Fibroblast of skin of right quadriceps (primary cell): ENCODE measurements at places on chromosomes 11 and 22.
A peak's percentile ranks its signal among the peaks of the same experiment; 100 is the strongest.

DNA sequence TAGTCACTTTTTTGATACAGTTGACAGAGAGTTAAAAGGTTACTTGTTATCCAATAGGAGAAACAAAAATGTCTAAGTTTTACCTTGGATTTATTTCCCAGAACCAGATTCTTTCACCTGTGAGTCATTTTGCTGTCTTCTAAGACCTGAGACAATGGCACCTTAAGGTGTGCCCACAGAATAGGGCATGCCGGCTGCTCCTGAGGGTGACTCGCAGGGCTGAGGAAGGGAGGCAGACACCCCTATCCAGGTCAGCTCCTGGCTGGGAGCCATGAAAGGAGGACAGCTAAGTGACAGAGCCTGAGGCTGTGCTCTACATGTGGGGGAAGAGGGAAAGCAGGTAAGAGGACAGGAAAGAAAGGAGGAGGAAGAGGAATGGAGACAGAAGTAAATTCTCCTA is 67.8 kb downstream of the RASSF10 start:
- DNase-seq, result no peak

DNA sequence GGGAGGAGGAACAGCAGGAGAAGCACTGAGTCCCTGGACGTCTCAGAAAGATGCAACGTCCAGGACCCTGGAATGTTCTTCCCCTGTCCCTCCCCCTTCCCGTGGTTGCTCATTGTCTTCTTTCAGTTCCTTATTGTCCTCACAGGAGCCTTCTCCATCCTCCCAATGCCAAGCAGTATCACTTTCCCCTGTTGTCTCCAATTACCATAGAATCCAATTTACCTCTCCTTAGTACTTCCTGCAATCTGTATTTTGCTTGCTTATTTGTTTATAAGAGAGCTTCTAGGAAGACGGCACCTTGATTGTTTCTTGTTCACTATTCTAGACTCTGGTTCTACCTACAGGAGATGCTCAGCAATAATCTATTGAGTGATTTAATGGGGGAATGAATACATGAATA is 1273.7 kb downstream of the LRRC4C start:
- DNase-seq, result no peak

GRCh38 chr11:121221496-121222200 is 70.9 kb upstream of the SC5D start:
- no peak for DNase-seq

GRCh38 chr11:1205121-1205986 is 17.5 kb upstream of the MUC5B start:
- DNase-seq, result no peak

GRCh38 chr11:94790197-94790596 is 22.0 kb downstream of the AMOTL1 start:
- no peak for DNase-seq

- peak; percentile 81 for DNase-seq
These were observed 4.6 kb downstream of the APOL4 start for GRCh38 chr22:36197065-36197440.

- no peak for DNase-seq
These were observed 41.1 kb upstream of the TPBGL start for GRCh38 chr11:75199412-75199955.

GRCh38 chr11:131137046-131137445 is 220.8 kb upstream of the SNX19 start:
- DNase-seq, result peak; percentile 39

DNA sequence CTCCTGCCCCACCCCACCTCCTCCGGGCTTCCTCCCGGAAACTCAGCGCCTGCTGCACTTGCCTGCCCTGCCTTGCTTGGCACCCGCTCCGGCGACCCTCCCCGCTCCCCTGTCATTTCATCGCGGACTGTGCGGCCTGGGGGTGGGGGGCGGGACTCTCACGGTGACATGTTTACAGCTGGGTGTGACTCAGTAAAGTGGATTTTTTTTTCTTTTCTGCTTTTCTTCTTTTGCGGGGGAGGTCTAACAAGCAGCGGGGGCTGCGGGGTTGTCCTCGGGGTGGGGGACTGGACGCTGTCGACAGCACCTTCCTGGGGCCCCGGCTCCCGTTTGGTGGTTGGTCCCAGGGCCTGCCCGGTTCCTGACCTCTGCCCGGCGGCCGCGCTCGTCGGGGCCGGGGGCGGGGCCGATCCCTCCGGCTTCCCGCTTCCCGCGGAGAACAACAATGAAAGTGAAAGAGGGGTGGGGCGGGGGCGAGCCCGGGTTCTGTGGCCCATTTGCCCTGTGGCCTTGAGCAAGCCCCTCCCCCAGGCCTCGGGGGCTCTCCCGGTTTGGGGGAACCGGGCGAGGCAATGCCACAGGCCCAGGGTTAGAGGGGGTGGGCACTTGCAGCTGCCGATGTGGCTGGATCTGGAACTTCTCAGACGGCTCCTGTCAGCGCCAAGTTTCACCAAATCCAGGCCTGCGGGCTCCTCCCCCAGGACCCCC is 975 bp upstream of the MDK start:
- peak; percentile 45 for DNase-seq

GRCh38 chr11:80873310-80873999 is 1432.6 kb upstream of the TENM4 start:
- DNase-seq, result no peak

- DNase-seq, result no peak
These were observed 16.5 kb upstream of the ETS1 start for GRCh38 chr11:128603752-128604414.

DNA sequence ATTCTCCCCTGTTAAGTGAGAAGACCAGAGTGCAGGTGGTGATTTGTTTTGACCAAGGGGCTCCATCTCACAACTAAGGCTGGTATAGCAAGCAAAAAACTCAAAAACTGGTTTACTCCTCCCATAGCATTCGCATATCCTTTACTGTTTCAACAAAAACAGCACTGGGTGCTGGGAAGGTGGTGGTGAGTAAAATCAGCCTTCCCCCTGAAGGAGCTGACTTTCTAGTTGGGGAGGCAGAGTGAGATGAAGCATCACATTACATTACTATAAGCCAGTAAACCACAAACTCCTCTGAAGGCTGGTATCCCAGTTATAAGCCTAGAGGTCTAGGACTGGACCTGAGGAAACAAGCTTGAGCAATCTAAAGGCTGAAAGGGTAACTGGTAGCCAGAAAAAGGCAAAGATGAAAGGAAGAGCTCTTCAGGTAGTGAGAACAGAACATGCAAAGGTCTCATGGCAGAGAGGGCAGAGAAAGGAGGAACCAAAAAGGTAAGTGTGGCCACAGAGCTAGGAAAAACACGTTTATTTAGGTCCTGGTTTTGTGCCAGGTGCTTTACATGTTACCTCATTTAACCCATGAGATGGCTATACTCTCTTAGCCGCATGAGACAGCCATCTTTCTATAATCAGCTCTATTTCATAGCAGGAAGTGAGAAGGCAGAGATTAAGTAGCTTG is 22.3 kb downstream of the TMEM123 start:
- peak; percentile 45 for DNase-seq

DNA sequence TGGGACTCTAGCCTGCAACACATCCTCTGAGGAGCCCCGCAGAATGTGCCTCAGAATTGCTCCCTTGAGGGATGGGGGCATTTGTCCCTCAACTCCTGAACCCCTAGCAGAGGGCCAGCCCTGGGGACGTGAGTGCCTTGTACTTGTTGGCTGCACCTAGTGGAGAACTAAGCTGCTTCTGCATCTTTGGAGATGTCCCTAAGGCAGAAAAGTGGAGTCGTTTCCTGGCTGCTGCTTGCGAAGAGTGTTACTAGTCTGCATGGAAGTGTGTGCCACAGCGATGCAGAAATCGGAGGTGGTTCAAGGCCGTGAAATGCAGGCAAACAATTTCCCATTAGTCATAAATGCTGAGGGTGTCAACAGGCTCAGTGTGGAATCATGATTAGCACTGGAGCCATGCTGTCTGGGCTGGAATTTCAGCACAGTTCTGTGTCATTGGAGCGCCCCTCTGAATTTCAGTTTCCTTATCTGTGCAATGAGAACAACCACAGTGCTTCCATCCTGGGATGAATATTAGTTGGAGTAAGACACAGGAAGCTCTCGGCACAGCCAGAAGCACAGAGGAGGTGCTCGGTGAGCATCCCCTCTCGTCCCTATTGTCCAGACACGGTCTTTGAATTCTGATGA is 56.5 kb downstream of the MIAT start:
- DNase-seq, result peak; percentile 96
